ENCODE measurements at places on chromosomes 2 and 18.
A peak's percentile ranks its signal among the peaks of the same experiment; 100 is the strongest.

DNA sequence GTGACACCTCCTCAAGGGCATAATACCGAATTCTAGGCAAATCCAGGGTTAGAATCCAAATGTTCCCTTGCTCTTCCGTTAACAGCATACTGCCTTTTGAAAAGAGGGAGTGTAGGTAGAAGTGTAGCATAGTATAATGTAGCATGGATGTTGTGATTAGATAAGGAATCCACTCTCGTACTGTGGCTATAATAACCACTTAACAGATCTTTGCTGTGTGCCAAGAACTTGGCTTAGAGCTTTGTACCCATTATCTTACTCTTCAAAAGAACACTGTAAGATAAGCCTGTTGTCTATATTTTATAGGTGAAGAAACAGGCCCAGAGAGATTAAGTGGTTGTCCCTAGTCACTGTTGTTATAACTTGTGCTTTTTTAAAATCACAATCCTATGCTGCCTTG is 24.2 kb downstream of the WDR75 start:
- no peak for DNase-seq

GRCh38 chr2:46570396-46570795 is 91.0 kb downstream of the TMEM247 start:
- DNase-seq, result no peak

GRCh38 chr2:47264143-47264542 is 109.0 kb upstream of the STPG4 start:
- DNase-seq, result no peak

- no peak for DNase-seq
Observed at GRCh38 chr18:73621091-73621490, 526.5 kb downstream of the FBXO15 start.

GRCh38 chr2:76310894-76311633 is 600.3 kb upstream of the GCFC2 start:
- no peak for DNase-seq

DNA sequence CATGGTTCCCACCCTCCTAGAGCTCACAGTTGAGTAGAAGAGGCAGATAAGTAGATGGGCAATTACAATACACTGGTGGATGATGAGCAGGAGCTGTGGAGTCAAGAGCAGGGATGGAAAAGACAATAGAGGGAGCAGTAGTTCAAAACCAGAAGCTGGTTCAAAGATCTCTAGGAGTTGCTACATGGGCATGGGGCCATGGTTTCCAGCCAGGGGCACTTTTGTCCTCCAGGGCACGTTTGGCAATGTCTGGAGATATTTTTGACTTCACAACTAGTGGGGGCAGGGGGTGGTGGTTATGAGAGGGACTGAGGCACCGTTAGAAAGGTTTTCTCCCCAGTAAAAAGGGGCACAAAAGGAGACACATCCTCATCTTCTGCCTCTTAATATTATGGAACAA is 236.0 kb downstream of the DYSF start:
- no peak for DNase-seq

DNA sequence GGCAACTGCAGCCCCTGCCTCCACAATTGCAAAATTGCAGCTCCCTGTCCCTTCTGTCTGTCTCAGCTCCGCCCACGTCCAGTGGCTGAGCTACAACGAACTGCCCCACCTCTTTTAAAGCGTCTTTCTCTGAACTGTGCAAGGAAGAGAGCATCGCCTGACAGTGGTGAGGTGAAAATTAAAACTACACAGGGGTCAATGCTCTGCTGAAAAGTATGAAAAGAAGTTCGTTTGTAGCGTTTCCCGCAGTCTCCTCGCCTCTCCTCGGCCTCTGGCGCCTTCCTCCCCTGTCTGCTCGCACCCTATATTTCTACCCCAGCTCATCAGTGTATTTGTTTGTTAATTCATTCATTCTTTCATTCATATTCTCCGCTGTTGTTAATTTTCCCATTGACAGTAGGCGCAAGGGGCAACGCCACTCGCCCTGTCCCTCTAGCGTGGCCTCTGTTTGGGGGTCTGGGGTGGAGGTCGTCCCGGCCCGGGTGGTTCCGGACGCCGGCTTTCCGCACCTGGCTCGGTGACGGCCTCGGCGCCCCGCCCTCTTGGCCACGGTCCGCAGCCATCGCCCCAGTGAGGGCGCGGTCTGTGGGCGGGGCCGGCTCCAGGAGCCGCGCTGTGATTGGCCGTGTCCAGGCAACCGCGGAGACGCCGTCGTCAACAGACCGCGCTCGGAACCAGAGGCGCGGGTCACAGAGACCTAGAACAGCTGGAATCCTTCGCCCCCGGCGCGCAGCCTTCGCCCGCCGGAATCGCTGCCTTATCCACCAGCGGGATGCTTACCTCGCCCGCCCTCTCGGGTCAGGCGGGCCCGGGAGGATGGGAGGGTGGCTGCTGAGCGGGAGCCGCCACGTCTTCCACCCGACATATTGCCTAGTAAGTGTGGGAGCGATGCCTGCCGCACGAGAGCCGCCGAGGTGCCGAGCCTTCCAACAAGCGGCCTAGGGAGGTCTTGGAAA is at the start of gene VWA3B:
Gene VWA3B, plus strand, starts transcription at position 677 of the 956 bp plus-strand sequence. CDS start 5,926 bp downstream, outside the sequence.
- no peak for DNase-seq

- DNase-seq, result no peak
Observed at GRCh38 chr2:110865188-110865587, 132.8 kb downstream of the ACOXL start.

GRCh38 chr18:78937166-78937565 is 42.5 kb upstream of the SALL3 start:
- no peak for DNase-seq

GRCh38 chr2:234722176-234722575 is 225.3 kb upstream of the ARL4C start:
- DNase-seq, result no peak

- peak; percentile 32 for DNase-seq
Observed at GRCh38 chr18:54608028-54608642, 17.1 kb downstream of the DYNAP start.

Data from astrocyte of the cerebellum (primary cell).